Esophagus squamous epithelium (tissue), 5 donors: ENCODE measurements at places on chromosomes 5 and 9.

GRCh38 chr5:79750611-79751510, 61.2 kb downstream of the CMYA5 start:
- DNase-seq, result no peak

DNA sequence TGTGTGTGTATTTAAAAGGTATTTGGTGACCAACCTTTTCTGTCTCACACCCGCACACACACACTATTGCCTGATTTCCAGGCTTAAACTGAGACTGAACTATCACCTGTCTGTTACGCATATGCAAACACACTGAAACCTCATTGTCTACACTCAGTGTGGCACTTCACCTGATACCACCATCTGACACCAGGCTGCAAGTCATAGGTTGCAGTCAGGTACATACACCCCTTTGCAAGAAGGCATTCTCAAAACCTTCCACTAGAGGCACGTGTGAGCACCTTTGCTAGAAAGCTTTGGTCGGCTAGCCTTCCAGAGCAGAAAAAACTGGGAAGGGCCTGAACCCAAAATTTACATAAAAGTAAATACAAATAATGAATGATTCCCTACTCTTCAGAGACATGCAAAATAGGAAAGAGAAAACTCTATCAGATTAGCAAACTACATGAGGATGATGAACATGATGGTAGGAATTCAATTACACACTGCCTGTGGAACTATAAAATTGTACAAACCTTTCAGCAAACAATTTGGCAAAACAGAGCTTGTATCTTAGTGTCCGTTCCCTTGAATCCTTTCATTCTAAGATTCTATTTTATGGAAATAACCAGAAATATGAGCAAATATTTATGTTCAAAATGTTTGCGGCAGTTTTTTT, 5.9 kb upstream of the FOXD1 start:
- DNase-seq, result no peak

DNA sequence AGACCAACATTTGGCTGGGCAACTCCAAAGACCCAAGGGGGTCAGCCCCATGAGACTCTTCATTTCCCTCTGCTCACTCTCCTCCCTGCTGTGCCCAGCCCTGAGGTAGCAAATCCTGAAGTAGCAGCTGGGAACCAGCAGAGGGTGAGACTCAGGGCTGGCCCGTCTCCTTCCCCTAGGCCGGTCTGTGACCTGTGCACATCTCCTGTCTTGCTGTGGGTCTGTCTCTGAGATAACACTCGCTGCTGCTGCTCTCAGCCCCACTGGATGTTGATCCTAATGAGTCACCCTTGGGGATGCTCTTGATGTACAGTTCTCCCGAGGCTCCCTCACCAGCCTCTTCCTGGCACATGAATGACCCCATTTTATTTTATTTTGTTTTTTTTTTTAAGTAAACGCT, 7.3 kb upstream of the OR2V1 start:
- no peak for DNase-seq

- DNase-seq, result no peak
These were observed 451.4 kb upstream of the C9orf72 start for GRCh38 chr9:28024676-28025075.

- no peak for DNase-seq
These were observed 167.7 kb downstream of the CCDC192 start for GRCh38 chr5:127870914-127871313.

GRCh38 chr5:73312872-73313510, 135.6 kb downstream of the FOXD1 start:
- DNase-seq, result no peak

DNA sequence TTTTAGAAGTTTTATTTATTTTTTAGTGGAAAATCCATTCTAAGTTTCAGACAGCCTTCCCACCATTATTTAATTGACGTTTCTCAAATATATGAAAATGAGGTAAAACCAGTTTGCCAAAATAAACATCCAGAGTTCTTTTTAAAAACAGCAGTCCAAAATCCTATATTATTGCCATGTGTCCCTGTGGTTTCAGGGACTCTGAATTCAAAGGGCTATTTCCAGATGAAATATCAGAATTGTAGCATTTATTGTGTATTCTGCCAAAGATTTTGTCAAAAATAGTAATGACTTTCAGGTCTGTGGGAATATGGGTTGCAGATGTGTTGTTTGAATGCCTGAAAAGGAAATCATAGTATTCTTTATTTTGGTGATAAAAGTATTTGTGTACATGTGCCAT, 41.6 kb downstream of the XRCC4 start:
- no peak for DNase-seq

DNA sequence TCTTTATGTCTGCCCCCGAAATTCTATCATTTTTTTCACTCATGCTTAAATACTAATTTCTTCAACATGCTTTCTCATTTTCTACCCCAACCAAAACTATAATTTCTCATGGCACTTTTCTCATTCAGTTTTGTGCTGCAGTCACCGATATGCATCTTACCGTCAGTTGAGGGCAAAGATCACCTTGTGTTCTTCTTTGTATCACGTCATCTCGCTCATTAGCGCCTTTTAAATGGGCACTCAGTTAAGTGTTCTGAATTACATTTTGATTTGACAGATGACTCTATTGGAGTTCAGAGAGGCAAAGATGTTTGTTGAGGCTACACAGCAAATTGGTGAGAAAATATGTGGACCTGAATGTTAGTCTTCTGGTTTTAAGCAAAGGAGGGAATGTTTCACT, 211.7 kb upstream of the GLRA1 start:
- no peak for DNase-seq

DNA sequence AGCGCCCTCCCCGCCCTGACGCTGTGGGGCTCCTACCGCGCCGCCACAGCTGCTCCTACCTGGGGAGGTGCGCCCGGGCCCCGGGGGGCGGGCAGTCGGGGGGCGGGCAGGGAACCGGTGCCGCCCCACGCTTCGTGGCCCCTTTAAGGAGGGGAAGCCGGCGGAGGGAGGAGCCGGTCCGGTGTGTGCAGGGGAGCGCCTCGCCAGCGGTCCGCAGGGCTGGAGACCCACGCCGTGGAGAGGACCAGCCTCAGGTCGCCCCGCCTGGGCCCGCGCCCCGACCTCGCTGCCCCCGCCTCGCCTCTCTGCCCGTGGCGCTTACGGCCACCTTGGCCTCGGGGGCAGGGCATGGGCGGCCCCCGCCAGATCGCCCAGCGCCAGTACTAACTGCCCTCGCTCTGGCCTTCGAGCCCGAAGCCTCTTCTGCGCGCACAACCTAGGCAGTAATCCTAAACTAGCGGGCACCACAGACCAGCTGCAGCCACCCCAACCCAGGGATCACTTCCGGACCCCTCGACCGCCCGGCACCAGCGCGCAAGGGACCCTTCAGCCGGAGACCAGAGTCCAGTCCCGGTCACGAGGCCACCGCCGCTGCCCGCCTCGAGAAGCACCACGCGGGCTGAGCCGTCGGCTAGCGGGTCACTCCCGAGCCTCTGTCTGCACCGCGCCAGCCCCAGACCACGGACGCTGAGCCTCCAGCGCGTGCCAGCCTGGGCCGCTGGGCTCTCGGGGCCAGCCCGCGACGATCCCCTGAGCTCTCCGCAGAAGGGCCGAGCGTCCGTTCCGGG, at the start of gene FOXE1:
Gene FOXE1 (plus strand): TSS at position 171 of the 788 bp plus-strand sequence. CDS start 689 bp downstream, outside the sequence.
- no peak for DNase-seq

DNA sequence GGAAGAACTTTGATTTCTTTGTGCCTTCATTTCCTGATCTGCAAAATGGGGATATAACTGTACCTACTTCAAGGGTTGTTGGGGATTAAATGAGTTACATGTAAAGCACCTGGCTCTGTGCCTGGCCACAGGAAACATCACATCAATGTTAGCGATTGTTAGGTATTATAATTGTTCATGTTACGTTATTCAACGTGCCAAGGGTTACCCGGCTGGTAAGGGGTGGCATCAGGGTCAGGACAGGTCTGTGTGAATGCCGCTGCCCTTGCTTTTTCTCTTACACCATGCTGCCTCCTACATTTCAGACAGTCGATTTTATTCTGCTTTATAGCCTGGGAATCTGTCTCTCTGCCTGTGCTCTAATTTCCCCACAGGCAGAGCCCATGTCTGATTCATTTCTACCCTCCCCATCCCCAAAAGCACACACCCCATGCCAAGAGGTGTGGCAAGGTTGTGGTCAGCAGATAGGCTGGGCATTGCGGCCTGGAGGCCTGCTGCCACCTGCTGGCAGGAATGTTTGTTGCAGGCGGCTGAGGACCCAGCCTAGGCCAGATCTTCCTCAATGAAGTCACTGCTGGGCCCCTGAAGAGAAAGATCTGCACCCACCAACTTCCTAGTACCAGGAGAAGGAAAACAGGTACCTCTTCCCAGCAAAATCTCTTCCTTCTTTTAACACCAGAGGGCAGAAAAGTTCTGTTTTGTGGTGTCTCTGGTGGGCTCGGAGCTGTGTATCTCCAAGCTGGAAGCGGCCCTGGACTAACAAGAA, 5.3 kb downstream of the ANKS6 start:
- DNase-seq, result peak; percentile 18

- no peak for DNase-seq
These were observed 6.4 kb upstream of the JMY start for GRCh38 chr5:79229357-79230174.

DNA sequence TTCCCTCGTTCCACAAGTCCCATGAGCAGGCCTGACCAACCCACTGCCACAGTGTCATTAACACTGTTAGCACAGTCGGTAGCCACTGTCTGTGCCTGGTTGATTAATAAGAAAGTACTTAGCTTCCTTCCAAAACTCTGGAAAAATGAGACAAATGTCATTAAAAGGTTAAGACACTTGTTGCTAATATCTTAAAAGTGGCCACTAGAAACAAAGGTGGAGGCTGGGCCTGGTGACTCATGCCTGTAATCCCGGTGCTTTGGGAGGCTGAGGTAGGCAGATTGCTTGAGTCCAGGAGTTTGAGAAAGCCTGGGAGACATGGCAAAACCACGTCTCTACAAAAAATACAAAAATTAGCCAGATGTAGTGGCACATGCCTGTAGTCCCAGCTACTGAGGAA, 194.0 kb downstream of the PDZD2 start:
- no peak for DNase-seq

DNA sequence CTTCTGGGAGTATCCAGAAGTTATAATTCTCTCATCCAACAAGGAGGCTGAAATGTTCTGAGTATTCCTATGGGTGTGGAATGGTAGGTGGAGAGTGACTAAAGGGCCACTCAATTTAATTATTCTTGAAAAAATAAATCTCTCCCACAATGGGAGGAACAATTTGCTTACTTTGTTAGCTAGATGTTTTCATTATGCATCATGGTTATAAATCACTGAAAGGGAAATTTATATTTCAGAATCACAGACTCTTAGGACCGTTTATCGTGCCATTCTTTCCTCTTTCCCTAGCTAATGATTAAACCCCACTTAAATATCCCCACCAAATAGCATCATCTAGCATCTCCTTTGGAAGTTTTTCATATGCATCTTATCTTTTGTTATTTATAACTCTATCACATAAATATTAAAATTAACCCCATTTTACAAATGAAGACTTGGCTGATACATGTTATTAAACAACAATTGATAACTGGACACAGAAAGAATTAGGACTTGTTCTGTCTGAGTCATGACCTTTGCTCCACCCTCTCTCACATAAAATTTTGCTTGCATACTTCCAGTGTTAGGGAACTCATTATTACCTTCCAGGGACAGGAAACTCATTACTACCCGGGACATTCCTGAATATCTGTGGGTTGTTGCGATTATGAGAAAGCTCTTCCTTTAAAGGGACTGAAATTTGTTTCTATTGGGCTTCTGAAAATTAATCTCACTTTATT, 94.9 kb upstream of the NMUR2 start:
- no peak for DNase-seq

GRCh38 chr9:123887837-123888236, 42.1 kb downstream of the DENND1A start:
- no peak for DNase-seq

DNA sequence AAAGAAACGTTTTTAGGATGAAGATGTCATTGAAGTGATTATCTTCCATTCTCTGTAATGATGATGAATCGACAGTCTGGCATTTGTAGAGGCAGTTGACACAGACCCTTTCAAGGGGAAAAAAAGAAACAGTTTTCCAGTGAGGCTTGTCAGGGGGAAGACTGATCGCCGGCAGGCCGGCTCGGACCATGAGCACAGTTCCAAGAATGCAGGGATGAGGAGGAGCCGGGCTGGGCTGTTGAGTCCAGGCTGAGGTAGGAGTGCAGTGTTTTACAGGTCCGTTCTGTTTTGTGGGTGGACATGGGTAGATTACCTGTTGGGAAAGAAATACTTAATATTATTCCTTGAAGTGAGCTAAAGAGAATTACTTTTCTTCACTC, 194.6 kb downstream of the AOPEP start:
- no peak for DNase-seq

- no peak for DNase-seq
These were observed 389.6 kb downstream of the SEMA5A start for GRCh38 chr5:9156282-9156681.

DNA sequence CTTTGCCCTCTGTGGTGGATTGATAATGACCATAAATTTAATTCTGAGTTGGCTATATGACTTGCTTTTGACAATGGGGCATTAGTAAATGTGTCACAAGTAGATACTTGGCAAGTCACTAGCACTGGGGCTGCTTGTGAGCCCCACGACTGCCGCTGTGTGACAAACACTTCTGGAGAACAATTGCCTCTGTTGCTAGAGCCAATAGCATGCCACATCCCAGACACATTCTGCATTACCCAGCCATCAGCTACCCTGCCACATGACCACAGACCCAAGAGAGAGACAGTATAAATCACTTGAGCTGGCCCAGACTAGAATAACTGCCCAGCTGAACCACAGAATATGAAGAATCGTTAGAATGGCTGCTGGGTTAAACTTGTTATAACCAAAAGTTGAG, 753.2 kb upstream of the DMAC1 start:
- DNase-seq, result no peak
